Activated CD8-positive, alpha-beta T cell treated with anti-CD3 and anti-CD28 coated beads, Interleukin-2, amount 10 ng/mL, durations not matched to agents 7 days and 5 days (primary cell): ENCODE measurements at places on chromosomes 3 and 15. TPM values are rescaled to one million over a fixed set of nuclear protein-coding genes. Genes with fewer than 3 reads are reported as not detected.

GRCh38 chr3:131812433-131812832 is 222.4 kb downstream of the CPNE4 start:
- DNase-seq: no peak

DNA sequence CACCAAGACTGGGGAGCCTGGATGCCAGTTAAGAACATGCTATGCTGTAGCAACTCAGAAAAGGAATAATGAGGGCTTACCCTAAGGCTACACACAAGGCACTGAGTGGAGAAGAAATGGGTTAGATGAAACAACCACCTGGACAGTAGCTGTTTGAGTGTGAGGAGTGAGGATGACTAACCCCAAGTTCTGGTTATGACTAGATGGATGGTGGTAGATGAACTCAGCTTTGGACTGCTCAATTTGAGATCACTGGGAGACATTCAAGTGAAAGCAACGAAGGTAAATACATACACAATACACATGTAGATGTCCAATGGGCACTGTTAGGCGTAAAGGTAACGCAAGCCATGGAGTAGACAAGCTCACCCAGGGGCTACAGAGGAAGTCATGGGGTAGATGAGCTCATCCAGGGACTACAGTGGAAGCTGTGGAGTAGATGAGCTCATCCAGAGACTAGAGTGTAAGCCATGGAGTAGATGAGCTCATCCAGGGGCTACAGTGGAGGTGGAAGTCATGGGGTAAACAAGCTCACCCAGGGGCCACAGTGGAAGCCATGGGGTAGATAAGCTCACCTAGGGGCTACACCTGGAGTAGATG is 98.3 kb downstream of the ANO10 start:
- no peak for DNase-seq

DNA sequence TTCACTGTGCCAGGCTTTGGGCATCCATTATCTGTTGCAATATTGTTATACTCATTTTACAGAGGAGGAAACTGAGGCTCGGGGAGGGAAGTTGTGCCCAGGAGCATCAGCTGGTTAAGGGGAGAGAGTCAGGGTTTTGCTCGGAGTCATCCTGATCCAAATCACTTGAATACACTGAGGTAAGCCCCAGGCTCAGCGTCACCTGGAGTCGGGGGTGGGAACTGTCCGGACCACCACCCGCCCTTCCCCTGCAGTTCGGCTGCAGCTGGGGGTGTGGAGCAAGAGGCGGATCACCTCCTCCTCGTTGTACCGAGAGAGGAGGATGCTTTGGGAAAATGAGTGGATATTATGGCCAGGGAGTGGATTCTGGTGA is 646 bp downstream of the HRH1 start:
- no peak for DNase-seq

DNA sequence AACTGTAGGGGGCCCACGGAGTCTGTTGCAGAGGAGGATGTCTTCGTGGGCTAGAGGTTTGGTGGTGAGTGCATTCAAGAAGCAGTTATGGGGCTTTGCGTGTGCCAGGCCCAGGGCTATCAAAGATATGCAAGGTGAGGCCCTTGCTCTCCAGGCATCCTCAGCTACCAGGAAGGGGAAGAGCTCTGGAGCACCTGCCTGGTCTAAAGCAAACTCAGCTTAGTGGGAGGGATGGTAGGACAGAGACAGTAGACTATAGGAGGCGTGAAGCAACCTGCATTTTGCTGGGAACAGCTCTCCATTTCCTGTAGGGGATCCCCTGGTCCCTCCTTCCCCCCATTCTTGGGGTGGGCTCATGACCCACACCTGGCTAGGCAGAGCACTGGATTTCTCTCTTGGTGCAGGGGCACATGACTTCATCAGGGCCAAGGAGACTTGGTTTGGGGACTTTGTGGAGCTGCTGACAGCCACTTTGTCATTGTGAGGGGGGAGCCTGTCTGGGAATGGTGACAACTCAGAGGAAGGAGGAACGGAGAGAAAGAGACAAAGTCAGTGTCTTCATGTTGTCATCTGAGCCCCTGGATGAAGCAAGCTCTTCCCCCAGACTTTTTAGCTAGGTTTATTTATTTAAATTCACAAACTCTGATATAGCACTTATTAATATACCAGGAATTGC is 8.6 kb upstream of the EEFSEC start:
- DNase-seq: no peak

GRCh38 chr15:33903661-33904060 is 64.6 kb upstream of the CHRM5 start:
- no peak for DNase-seq

- no peak for DNase-seq
Observed at GRCh38 chr3:171831936-171832335, 11.2 kb upstream of the TMEM212 start.

- DNase-seq: no peak
Observed at GRCh38 chr15:68372291-68372811, 59.6 kb downstream of the ITGA11 start.

GRCh38 chr3:140277886-140278285 is 342.9 kb downstream of the CLSTN2 start:
- DNase-seq: no peak

DNA sequence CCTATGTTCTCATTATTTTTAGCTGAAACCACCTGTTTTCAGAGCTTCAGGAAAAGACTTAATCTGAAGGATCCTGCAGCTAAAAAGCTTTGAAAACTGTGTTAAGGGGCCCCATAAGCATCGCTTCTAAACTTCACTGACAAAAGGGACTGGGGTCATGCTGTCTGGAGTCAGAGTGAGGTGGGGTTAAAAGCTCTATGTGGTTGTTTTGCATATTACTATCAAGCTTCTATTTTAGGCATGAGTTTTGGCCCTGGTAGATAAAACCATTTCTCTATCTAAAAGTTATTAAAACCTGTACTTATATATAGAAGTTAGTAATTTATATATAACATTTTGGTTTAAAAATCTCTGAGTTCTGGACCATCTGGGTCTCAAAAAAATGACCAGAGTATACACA is 45.5 kb downstream of the GPR160 start:
- DNase-seq: no peak

The IMP3 gene
- total RNA-seq: 99.1 TPM

The PPP1R14D gene
- total RNA-seq: not detected

The MAPKAPK3 gene
- 224 TPM for total RNA-seq
